ENCODE measurements at places on chromosomes 4 and X. TPM values are rescaled to one million over a fixed set of nuclear protein-coding genes. Genes with fewer than 3 reads are reported as not detected.

- no peak for DNase-seq
Observed at GRCh38 chrX:150683536-150684146, 9.6 kb upstream of the MTMR1 start.

DNA sequence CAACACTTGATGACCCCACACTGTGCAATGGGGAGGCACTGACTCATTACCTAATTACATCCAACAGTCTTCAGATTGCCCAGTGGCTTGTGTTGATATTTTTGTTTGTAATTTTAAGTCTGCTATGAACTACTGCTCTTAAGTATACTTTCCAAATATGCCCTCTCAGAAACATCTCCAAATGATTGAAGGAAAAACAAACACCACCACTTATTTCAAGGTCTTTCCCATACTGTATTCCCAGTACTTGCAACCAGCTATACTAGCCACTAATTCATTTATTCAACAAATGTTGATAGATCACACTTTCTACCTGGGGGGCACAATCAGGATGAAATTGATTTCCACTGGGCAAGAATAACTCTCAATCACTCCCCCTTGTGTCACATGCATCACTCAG lies 302.2 kb upstream of the CPEB2 start:
- DNase-seq = no peak

- no peak for DNase-seq
Observed at GRCh38 chr4:123232439-123232838, 164.2 kb upstream of the SPRY1 start.

DNA sequence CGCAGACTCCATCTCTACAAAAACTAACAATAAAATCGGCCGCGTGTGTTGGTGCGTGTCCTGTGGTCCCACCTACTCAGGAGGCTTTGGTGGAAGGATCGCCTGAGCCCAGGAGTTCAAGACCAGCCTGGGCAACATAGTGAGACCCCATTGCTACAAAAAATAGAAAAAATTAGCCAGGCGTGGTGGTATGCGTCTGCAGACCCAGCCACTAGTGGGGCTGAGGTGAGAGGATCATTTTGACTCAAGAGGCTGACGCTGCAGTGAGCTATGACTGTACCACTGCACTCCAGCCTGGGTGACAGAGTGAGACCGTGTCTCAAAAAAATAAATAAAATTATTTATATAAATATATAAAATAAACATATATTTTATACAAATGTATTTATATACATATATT lies 22.3 kb downstream of the ASMTL start:
- DNase-seq = peak; percentile 31

- DNase-seq = no peak
Observed at GRCh38 chr4:175062183-175062592, 144.0 kb downstream of the ADAM29 start.

- DNase-seq = peak; percentile 61
Observed at GRCh38 chr4:9762823-9763475, 18.5 kb upstream of the DRD5 start.

DNA sequence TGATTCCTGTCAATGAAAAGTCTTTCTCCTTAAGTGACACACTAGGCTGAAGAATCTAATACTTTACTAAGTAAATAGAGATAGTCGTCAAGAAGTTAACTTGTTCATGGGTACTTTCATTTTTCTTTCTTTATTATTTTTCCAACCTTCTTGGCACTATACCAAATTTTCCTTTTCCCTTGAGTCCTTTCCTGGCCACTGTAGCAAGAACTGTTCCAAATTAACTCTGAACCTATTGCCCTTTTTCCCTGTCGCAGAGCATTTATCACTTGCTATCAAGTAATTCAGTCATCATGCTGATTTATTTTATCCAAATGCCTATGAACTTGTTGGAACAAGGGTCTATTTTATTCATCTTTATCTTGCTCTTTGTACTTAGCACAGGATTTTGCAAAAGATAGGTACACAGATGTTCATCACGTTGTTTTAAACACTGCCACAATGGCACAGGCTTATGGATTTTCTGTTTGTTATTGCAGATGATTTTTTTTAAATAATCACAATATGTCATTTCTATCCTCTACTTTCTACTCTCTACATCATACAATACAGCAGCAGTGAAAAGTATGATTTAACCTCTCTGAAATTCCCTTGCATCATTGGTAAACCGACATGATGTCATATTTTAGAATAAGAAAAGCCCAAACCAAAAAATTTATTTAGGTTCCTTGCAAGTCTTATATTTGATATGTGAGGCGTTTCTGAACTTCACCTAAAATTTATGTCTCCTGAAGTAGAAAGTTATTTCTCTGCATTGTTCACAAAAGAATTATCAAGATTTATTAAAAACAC lies 2352.3 kb downstream of the PCDH7 start:
- DNase-seq = no peak

DNA sequence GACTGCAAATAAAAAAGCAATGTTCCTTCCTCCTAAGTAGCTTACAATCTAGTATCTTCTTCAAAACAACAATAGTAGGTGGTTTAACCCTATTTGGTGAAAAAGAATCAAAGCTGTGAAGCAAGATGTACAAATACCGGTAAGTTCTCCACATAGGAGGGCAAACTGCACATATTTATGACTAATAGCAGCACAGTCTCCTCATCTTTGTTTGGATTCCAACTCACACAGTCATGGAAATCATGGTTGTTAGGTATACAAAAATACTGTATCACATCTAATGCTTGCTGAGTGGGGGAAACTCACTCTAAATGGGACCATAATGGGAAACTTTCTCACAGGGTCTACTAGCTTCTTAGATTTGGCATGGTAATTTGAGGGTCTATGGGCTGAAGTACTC lies 597.2 kb downstream of the INPP4B start:
- DNase-seq = no peak

DNA sequence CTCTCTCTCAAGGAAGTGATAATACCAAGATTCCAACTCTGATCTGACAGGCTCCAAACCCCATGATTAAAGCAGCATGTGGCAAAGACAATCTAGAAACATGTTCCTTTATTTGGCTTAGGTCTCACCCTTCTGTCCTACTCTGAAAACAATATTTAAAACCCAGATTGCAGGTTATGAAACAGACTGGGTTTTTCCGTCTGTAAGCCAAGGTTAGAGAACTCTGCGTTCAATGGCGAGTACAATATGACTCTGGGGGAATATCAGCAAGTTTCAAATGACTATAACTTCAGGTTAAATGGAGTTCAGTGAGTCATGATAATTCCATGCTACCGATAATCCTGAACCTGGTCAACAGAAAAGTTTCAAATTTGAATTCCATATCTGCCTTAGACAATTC lies 50.8 kb downstream of the ANAPC10 start:
- DNase-seq = no peak

DNA sequence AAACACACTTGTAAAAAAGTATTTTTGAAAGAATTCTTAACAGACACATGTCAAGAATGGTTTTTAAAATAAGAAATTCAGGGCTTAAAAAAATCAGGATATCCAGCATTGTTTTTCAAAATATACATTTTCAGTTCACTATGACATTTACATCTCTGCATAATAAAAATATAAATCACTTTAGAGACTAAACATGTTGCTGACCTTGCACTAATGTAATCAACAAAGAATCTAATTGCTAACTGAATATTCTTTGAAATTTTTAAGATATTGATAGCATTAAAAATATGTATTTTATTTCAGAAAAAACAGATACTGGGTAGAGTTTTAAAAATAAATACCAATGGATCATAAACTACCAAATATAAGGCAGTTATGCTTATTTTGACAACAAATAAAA lies 26.4 kb downstream of the RPS6KA6 start:
- DNase-seq = no peak

DNA sequence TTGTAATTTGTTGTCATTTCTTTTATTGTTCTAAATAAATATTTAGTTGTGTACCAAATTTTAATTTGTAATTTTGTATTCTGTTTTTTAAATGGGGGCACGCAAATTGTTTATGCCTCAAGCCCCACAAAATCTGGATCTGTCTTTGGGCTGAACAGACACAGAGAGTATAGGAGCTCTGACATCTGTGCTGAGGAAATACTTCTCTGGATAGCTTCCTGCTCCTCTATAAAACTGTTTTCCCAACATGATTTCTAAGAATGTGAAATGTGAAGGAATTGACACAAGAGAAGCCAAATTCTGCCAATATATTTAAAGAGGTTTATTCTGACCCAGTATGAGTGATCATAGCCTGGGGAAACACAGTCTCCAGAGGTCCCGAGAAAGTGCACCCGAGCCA lies 93.0 kb downstream of the IL13RA2 start:
- no peak for DNase-seq

The MXRA5 gene
- total RNA-seq = 6.6 TPM

The RASL11B gene
- total RNA-seq = not detected

The GCNA gene
- 3.0 TPM for total RNA-seq
